NCI-H1417 treated with DMSO at 0.1 percent for 48 hours (cell line): ENCODE measurements at places on chromosomes 12 and 14.

- DNase-seq: no peak
Observed at GRCh38 chr12:101823891-101824290, 6.9 kb downstream of the GNPTAB start.

DNA sequence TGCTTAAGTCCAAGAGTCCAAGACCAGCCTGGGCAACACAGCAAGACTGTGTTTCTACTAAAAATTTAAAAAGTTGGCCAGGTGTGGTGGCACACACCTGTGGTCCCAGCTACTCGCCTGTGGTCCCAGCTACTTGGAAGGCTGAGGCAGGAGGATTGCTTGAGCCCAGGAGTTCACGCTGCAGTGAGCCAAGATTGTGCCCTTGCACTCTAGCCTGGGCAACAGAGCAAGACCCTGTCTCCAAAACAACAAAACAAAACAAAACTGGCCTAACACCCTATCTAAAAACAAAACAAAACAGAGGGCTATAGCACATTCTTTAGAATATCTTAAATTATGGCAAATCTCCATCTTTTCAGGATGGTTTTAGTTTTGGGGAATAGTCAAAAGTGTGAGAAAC lies 3.1 kb upstream of the LYZ start:
- DNase-seq: no peak

DNA sequence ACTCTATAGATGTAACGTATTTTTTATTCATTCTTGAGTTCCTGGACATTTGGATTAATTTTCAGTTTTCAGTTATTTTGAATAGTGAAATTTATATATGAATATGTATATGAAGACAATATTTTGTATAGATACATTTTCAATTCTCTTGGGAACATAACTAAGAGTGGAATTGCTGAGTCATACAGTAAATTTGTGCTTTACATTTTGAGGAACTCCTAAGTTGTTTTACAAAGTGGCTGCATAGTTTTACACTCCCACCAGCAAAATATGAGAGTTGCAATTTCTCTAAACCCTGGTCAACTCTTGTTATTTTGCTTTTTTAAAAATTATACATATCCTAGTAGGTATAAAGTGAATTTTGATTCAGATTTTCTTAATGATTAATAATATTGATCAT lies 1838.6 kb upstream of the SEL1L start:
- no peak for DNase-seq

GRCh38 chr14:52834440-52834842 lies 43.0 kb upstream of the GNPNAT1 start:
- DNase-seq: peak; percentile 57

- DNase-seq: no peak
Observed at GRCh38 chr12:59131462-59131861, 211.2 kb upstream of the LRIG3 start.

- DNase-seq: no peak
Observed at GRCh38 chr14:104693482-104694431, 4.3 kb downstream of the INF2 start.

DNA sequence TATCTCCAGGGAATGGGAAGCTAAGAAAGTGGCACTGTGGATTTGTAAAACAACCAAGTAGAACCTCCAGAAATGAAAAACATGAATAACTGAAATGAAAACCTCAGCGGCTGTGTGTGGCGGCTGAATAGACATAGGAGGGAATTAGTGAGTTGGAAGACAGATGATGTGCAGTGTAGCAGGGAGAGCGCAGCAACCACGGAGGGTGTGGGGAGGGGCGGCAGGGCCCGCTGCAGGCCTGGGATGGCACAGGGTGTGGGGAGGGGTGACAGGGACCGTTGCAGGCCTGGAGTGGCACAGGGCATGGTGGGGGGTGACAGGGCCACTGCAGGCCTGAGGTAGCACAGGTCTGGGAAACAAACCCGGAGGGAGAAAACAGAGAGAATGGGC lies 51.1 kb downstream of the BEGAIN start:
- no peak for DNase-seq

- no peak for DNase-seq
Observed at GRCh38 chr12:108666401-108666881, 32.7 kb upstream of the SELPLG start.

- no peak for DNase-seq
Observed at GRCh38 chr14:70882776-70883492, 24.3 kb upstream of the PCNX1 start.

DNA sequence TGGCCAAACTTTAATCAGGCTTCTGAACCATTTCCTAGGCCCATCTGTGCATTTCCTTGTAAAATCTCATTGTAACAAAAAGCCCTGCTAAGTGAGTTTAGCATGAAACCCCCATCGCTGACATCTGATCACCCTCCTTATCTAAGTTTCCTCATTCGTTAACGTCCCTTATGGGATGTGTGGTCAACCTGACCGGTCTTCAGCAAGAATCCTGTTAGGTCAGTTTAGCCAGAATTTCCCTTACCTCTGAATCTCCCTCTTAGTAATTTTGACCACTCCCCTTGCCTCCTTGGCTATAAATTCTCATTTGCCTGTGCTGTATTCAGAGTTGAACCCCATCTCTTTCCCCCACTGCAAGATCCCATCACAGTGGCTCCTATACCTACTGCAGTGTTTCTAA lies 239.3 kb downstream of the RMST start:
- no peak for DNase-seq

- no peak for DNase-seq
Observed at GRCh38 chr14:52313903-52314594, at the start of gene PTGER2. Gene PTGER2, plus strand, starts transcription at chr14:52314312. Its CDS starts 237 bp downstream, at chr14:52314549.

GRCh38 chr14:74932401-74932901 lies 9.4 kb upstream of the RPS6KL1 start:
- DNase-seq: no peak

GRCh38 chr12:19633194-19633593 lies 193.9 kb downstream of the AEBP2 start:
- DNase-seq: no peak

- DNase-seq: no peak
Observed at GRCh38 chr14:58813745-58814144, 176.0 kb downstream of the DACT1 start.

DNA sequence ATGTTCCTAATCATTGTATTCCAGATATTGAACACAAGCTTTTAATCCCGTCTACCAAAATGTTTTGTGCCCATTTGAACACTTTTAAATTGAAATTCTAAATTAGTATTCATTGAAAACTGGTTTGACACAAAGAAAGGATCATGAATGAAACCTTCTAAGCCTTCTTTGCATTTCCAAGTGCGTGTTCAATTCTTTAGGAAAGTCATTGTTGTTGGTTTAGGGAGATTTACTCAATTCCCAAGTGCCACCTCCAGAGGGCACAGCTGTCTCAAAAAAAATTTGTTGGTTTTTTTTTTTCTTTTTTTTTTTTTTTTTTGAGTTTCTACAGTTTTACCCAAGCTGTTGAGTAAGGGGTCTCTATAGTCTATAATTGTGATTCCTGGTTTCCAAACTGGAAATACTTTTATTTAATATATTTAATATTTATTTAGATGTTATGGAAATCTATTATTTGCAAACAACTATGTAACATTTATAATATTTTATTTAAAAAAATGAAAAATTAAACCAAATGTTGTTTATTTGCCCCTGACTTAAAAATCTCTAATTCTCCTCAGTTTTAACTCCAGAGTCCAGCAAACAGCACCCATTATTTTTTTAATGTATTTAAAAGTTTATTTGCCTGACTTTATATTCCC lies 79.9 kb downstream of the NEDD1 start:
- DNase-seq: peak; percentile 90

DNA sequence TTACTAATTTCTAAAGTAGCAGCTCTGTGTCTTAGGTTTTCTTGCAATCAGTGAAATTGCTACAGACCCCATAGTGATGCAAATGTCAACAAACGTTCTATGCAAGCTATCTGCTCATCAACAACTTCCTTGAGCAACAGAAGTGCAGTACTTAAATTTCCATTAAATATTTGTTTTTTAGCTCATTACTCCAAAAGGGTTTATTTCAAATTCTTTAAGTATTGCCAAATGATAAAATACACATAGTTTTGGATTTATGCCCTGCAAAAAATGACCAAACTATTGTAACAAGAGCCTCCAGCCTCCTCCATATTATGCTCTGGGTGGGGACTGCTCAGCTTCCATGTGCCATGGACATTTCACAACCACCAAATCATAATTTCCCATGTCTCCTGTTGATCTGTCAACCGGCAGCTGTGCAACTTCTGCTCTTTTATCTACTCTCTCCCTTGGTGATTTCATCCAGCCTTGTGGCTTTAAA lies 4.4 kb downstream of the BDKRB1 start:
- DNase-seq: no peak

DNA sequence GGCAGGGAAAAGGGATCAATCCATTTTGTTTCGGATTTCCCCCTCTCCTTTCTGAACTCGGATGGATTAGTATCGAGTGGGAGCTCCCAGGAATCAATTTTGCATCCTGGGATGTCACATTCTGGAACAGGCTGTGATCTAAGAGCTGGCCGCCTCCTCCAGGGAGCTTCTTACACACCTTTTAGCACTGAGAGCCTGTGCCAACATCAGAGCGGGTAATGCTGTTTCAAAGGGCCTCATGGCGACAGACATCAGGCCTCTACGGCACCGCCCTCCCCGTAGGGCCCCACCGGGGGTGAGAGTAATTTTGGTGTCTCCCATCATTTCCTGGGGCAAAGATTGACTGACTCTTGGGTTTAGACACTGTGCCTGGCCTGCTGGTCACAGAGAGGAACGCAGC lies 2.7 kb downstream of the GALNT9 start:
- no peak for DNase-seq

GRCh38 chr14:46988312-46988711 lies 336.7 kb upstream of the RPL10L start:
- no peak for DNase-seq

DNA sequence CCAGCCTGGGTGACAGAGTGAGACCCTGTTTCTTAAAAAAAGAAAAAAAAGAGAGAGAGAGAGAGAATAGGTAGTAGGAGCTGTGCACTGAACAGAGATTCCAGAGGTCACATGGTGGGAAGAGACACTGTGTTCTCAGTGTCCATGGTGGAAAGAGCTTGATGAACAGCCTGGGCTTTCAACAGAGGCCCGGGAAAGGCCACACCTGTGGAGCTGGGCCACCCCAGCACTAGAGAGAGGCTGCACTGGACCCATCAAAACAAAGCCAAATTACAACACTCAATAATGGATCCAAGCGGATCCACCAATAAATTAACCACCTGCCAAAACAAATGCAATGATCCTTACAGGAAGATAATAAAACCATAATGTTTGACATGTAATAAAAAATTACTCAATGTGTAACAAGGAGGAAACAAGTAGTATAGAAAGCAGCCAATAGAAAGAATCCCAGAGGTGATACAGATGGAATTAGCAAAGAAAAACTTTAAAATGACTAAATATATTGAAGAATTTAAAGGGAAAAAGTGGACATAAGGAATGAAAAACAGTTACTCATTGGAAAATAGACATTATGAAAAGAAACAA lies 44.8 kb upstream of the BCL2L14 start:
- DNase-seq: no peak

DNA sequence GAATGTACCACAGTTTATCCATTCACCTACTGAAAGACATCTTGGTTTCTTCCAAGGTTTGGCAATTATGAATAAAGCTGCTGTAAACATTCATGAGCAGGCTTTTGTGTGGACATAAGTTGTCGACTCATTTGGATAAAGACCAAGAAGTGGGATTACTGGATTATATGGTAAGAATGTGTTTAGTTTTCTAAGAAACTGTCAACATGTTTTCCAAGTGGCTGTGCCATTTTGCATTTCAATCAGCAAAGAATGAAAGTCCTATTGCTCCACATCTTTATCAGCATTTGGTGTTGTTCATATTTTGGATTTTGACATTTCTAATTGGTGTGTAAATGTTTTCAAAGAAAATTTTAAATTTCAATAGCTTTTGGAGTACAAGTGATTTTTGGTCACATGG lies 27.3 kb upstream of the KLRF1 start:
- no peak for DNase-seq

- no peak for DNase-seq
Observed at GRCh38 chr12:25615119-25615518, 62.0 kb upstream of the LMNTD1 start.

GRCh38 chr12:53860426-53861345 lies 77.9 kb upstream of the HOXC13 start:
- DNase-seq: no peak

GRCh38 chr12:91178781-91179180 lies 3.8 kb downstream of the DCN start:
- no peak for DNase-seq

GRCh38 chr14:79161571-79161970 lies 991.4 kb downstream of the NRXN3 start:
- DNase-seq: no peak

DNA sequence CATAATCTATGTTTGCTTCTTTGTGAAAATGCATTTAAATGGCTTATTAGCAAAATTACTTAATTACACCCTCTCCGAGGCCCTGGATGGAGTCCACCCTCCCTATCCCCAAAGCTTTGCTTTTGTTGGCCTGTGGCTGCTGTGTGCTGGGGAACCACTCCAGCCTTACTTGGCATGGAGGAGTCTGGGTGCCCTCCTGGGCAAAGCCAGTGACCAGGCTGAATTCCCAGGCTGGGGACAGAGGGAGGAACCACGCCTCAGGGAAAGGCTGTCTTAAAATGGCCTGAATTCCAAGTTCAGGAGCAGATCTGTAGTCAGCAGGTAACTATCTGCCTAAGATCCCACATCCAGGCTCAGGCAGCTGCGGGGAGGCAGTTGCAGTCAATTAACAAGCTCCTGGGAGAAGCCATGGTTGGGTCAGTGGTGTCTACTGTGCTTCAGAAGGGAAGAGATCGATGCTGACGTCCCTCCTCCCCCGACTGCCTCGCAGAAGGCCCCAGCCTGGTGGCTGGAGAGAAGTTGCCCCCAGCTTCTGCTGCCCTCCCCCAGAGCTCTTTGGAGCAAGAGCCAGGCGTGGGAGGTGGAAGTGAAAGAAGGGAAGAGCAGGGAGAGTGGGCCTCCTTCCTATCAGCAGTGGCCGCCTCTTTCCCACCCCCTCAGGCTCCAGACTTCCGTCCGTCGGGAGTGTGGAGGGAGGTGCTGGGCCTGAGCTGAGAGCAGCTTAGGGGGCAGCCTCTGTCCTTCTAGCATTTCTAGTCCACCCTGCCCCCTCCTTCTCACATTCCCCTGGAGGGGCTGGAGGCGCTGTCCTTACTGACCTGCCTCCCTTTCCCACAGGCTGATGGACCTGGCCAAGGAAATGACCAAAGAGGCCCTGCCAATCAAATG lies 11.3 kb downstream of the VASH1 start:
- DNase-seq: no peak

- DNase-seq: peak; percentile 15
Observed at GRCh38 chr12:47717443-47718193, 7.7 kb downstream of the ENDOU start.

DNA sequence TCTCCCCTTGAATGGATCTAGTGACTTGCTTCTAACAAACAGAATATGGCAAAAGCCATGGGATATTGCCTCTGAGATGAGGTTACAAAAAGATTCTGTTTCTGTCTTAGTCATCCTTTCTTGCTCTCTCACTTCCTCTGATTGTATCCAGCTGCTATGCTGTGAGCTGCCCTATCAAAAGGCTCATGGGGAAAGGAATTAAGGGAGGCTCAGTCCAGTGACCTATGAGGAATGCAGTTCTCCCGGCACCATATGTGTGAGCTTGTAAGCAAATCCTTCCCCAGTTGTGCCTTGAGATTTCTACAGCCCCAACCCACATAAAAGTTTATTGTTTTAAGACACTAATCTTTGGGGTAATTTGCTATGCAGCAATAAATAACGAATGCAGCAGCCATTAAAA lies 183.1 kb downstream of the KLHL28 start:
- no peak for DNase-seq

GRCh38 chr14:30375296-30375892 lies 183.6 kb upstream of the G2E3 start:
- no peak for DNase-seq

- DNase-seq: no peak
Observed at GRCh38 chr12:41795051-41795600, 349.5 kb downstream of the GXYLT1 start.
